ENCODE measurements at places on chromosomes 1 and 21.

DNA sequence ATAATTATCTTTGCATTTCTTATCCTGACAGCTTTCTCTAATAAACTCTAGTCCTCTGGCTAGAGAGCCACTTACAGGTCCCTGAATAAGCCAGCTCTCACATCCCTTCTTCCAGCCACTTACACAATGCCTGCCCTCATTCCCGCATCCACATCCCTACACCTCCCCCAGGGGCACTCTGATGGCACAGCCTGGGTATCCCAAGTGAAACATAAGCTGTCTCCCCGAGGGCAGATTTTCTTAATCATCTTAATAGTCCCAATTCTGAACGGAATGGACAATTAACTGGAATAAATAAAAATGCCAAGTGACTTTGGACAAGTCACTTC lies 4.9 kb downstream of the RHOC start:
- no peak for DNase-seq

DNA sequence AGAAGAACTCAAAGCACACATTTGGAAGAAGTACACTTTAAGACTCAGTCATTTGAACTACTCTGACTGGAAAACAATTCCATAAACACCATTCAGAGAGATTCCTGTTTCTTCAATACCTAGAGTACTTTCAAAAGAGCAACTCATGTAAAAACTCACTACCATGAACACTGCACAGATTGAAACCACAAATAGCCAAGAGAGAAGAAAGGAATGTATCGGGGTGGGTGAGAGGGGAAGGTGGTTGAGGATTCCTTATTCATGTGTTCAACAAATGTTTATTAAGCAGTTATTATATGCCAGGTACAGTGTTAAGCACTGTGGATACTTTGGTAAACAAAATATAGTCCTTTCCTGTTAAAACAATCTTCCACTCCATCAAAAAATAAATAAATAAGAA lies 64.7 kb downstream of the NRIP1 start:
- peak; percentile 70 for DNase-seq

DNA sequence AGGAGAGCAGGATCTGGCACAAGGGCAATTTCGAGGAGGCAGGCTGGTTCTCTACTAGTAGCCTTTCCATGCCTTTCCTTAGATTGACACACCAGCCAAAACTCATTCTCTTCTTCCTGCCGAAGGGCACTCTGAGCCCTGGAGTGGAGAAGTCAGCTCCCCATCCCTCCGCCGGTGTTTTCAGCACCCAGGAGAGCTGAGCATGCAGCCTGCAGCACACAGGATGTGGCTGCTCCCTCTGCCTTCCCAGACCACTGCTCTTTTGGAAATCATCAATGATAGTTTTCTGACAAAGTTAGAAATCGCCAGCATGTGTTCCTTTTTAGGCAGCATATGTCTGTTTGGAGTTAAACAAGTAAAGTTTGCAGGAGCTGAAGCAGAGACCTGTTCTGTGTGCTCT lies 11.7 kb downstream of the RNU5D-1 start:
- no peak for DNase-seq

- no peak for DNase-seq
Measured at GRCh38 chr1:237211031-237211430, 169.0 kb downstream of the RYR2 start.

DNA sequence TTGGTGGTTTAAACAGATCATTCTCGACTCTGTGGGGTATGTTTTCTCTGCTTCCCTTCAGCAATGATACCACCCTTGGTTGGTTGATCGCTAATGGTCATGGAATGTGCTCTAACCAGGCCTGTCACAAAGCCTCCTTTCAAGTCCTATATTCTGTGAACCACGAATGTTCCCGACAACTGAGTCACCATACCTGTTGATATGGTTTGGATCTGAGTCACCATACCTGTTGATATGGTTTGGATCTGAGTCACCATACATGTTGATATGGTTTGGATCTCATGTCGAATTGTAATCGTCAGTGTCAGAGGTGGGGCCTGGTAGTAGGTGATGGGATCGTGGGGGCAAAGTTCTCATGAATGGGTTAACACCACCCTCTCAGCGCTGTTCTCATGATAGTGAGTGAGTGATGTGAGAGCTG lies 10.2 kb upstream of the CAMK2N1 start:
- peak; percentile 68 for DNase-seq

DNA sequence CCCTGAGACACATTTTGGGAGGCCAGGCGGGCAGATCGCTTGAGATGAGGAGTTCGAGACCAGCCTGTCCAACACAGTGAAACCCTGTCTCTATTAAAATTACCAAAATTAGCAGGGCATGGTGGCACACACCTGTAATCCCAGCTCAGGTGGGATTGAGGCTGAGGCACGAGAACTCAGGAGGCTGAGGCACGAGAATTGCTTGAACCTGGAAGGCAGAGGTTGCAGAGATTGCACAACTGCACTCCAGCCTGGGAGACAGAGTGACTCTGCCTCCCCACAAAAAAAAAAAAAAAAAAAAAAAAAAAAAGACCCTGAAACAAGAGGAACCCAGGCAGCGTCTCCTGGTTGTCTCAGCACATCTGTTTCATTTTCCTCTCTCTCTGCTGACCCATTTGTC lies 24.2 kb downstream of the PGM1 start:
- DNase-seq, result no peak

GRCh38 chr1:43527111-43527878 lies 3.4 kb upstream of the PTPRF start:
- DNase-seq, result no peak

- no peak for DNase-seq
Measured at GRCh38 chr1:232011961-232012360, 385.4 kb downstream of the DISC1 start.

- DNase-seq, result no peak
Measured at GRCh38 chr1:227952374-227953021, 4.8 kb upstream of the WNT9A start.

DNA sequence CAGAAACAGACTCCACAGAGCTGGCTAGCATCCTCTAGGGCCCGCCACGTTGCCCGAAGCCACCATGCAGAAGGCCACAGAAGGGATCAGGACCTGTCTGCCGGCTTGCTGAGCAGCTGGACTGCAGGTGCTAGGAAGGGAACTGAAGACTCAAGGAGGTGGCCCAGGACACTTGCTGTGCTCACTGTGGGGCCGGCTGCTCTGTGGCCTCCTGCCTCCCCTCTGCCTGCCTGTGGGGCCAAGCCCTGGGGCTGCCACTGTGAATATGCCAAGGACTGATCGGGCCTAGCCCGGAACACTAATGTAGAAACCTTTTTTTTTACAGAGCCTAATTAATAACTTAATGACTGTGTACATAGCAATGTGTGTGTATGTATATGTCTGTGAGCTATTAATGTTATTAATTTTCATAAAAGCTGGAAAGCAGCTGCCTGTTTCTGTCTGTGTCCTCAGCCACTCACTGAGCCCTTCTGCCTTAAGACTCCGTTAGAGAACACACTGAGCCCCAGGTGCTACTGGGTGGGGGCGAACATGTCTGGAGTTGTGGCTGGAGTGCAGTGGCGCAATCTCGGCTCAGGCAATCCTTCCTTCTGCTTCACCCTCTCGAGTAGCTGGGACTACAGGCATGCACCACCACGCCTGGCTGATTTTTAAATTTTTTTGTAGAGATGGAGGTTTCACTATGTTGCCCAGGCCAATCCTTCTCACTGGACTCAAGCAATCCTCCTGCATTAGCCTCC lies 14.8 kb downstream of the MFSD2A start:
- no peak for DNase-seq
